Mesothelial cell of epicardium (in vitro differentiated cells): ENCODE measurements at places on chromosomes 2 and 18.

GRCh38 chr2:6864231-6864754, 1.4 kb downstream of the CMPK2 start:
- H3K27me3 ChIP-seq = peaks cover 6% of the 10 kb centered on the region
- H3K27ac ChIP-seq = no peak overlapping the region
- peaks cover 6% of the 10 kb centered on the region for H3K4me1 ChIP-seq
- H3K36me3 ChIP-seq = peaks cover 32% of the 10 kb centered on the region
- peak overlapping the region; percentile 62 for H3K4me3 ChIP-seq
- no peak for DNase-seq

- H3K4me3 ChIP-seq = no peak overlapping the region
- peaks cover 4% of the 10 kb centered on the region for H3K27me3 ChIP-seq
- H3K27ac ChIP-seq = no peak overlapping the region
- DNase-seq = no peak
- H3K4me1 ChIP-seq = no peaks in the 10 kb centered on the region
Observed at GRCh38 chr2:195871326-195871725, 197.3 kb downstream of the DNAH7 start.

DNA sequence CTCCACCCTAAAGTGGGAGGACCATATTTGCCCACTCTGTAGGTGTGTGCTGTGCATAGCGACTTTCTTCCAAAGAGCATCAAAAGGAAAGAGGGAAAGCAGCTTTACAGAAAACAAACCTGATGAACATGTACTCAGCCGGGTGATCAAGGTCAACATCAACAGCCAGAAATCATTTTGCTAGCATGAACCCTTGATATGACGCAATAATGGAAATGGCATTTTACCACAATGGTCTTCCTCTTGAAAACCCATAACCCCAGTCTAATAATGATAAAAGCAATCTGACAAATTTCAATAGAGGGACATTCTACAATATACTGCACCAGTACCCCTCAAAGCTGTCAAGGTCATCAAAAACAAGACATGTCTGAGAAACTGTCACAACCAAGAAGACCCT, 350.2 kb downstream of the FBXO15 start:
- H3K36me3 ChIP-seq = no peaks in the 10 kb centered on the region
- no peak for DNase-seq
- H3K4me3 ChIP-seq = no peak overlapping the region
- H3K4me1 ChIP-seq = peaks cover 12% of the 10 kb centered on the region
- no peak overlapping the region for H3K27ac ChIP-seq

DNA sequence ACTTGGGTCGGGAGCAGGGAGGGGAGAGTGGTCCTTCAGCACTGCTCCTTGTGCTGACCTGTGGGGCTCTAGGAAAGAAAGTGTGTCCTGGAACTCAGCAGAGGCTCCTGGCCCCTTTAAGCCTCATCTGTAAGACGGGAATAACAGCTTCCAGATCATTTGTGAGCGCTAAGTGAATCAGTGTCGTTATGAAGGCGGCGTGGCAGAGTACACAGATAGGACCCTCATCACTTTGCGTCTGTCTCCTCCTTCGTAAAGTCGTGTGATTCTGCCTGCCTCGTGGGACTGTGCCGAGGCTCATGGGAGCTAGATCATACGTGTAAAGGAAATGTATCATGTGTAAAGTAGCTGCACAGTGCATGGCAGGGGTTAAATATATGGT, 18.6 kb downstream of the COLEC11 start:
- no peak overlapping the region for H3K27ac ChIP-seq
- no peak overlapping the region for H3K4me3 ChIP-seq
- H3K27me3 ChIP-seq = no peaks in the 10 kb centered on the region
- H3K4me1 ChIP-seq = no peaks in the 10 kb centered on the region
- no peak for DNase-seq

GRCh38 chr18:74982946-74983635, 225.8 kb downstream of the PTGR3 start:
- no peak for DNase-seq
- H3K4me1 ChIP-seq = no peaks in the 10 kb centered on the region
- no peaks in the 10 kb centered on the region for H3K27me3 ChIP-seq
- no peak overlapping the region for H3K27ac ChIP-seq
- no peaks in the 10 kb centered on the region for H3K36me3 ChIP-seq

GRCh38 chr2:235564066-235564465, 70.2 kb downstream of the AGAP1 start:
- peaks cover 8% of the 10 kb centered on the region for H3K36me3 ChIP-seq
- no peak for DNase-seq
- no peak overlapping the region for H3K4me3 ChIP-seq
- peaks cover 37% of the 10 kb centered on the region for H3K4me1 ChIP-seq

DNA sequence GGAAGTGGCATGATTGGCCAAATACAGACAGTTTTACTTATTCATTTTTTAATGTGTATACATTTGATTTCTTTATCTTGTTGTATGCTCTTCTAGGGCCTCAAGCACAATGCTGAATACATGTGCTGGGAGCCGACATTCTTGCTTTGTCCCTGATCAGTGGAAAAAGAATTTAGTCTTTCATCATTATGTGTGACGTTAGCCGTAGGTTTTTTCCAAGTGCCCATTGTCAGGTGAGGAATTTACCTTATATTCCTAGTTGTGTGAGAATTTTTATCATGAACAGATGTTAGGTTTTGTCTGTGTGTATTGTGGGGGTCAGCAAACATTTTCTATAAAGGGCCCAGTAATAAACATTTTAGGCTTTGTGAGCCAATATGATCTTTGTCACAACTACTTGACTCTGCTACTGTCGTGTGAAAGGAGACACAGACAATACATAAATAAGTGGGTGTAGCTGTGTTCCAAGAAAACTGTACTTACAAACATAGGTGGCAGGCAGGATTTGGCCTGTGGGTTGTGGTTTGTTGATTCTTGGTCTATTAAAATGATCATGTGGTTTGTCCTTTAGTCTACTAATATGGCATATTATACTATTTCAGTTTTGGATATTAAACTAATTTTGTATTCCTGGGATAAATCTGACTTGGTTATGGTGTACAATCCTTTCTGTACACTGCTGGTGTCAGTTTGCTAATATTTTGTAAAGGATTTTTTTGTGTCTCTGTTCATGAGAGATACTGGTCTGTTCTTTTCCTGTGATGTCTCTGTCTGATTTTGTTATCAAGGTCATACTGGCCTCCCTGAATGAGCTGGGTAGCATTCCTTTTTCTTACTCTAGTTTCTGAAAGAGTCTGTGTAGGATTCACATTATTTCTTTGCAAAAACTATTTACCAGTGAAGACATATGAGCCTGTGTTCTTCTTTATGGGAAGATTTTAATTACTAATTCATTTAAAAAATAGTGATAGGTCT, 132.2 kb upstream of the SMAD7 start:
- H3K4me3 ChIP-seq = no peak overlapping the region
- H3K27me3 ChIP-seq = no peaks in the 10 kb centered on the region
- H3K4me1 ChIP-seq = peaks cover 4% of the 10 kb centered on the region
- no peak for DNase-seq

- peaks cover 88% of the 10 kb centered on the region for H3K4me1 ChIP-seq
- H3K4me3 ChIP-seq = no peak overlapping the region
- no peak for DNase-seq
- H3K27ac ChIP-seq = peak overlapping the region; percentile 10
Observed at GRCh38 chr2:128310761-128311160, 7.9 kb downstream of the HS6ST1 start.

GRCh38 chr2:71001981-71002570, 7.4 kb upstream of the TEX261 start:
- DNase-seq = no peak
- no peaks in the 10 kb centered on the region for H3K36me3 ChIP-seq
- peaks cover 25% of the 10 kb centered on the region for H3K27me3 ChIP-seq
- H3K4me3 ChIP-seq = no peak overlapping the region
- peaks cover 3% of the 10 kb centered on the region for H3K4me1 ChIP-seq

GRCh38 chr2:231988179-231988866, 26.8 kb downstream of the DIS3L2 start:
- no peak for DNase-seq
- H3K27me3 ChIP-seq = no peaks in the 10 kb centered on the region
- H3K36me3 ChIP-seq = peaks cover 9% of the 10 kb centered on the region
- no peak overlapping the region for H3K4me3 ChIP-seq
- H3K4me1 ChIP-seq = peaks cover 9% of the 10 kb centered on the region

GRCh38 chr2:238165288-238165921, 6.6 kb downstream of the ERFE start:
- no peaks in the 10 kb centered on the region for H3K4me1 ChIP-seq
- DNase-seq = no peak
- H3K36me3 ChIP-seq = peaks cover 3% of the 10 kb centered on the region
- H3K27me3 ChIP-seq = peaks cover 50% of the 10 kb centered on the region
- H3K4me3 ChIP-seq = peak overlapping the region; percentile 43

GRCh38 chr2:201854221-201854801, 48.0 kb downstream of the CDK15 start:
- no peak for DNase-seq
- H3K36me3 ChIP-seq = peaks cover 1% of the 10 kb centered on the region
- H3K27ac ChIP-seq = no peak overlapping the region
- H3K27me3 ChIP-seq = no peaks in the 10 kb centered on the region
- no peak overlapping the region for H3K4me3 ChIP-seq

- peak overlapping the region; percentile 79 for H3K4me3 ChIP-seq
- peak overlapping the region; percentile 96 for H3K27ac ChIP-seq
- no peak for DNase-seq
- H3K27me3 ChIP-seq = peaks cover 38% of the 10 kb centered on the region
- peaks cover 26% of the 10 kb centered on the region for H3K4me1 ChIP-seq
Observed at GRCh38 chr18:34492652-34493051, 217.4 kb upstream of the DTNA start.

DNA sequence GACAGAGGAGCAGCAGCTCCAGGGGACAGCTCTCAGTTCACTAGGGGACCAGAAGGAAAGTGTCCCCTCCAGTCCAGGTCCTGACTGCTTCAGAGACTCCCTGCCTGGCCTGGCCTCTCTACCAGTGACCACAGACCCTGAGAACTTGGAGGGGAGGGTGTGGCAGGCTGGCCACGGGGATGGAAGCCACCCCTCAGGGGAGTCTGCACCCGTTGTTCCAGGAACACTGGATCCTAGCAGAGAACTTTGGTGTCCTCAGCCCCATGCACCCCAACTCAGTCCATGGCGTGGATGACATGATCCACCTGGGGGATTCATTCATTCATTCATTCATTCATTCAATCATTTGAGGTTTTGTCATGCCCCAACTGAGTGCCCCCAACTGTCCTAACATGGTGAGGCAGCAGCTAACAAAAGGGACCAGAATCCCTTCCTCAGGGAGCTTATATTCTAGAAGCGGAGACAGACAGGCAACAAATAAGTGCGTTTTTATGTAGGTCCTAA, 31.9 kb downstream of the MYO7B start:
- no peak for DNase-seq
- H3K4me1 ChIP-seq = no peaks in the 10 kb centered on the region
- peaks cover 8% of the 10 kb centered on the region for H3K27me3 ChIP-seq
- H3K27ac ChIP-seq = no peak overlapping the region
- no peak overlapping the region for H3K4me3 ChIP-seq

DNA sequence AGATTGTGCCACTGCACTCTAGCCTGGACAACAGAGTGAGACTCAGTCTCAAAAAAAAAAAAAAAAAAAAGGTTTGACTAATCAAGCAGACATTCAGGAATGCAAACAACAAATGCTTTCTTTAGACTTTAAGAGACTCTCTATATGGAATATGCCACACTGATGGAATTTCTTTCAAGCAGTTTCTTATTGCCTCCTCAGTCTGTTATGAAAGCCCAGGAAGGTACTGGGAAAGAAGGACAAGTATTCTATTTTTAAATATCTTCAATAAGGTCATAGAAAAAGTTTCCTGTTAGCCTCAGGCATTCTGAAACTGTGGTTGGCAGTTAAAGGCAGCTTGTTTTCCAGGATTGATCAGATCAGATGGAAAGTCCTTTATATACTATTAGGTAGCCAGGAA, 241.6 kb downstream of the PIK3C3 start:
- H3K27me3 ChIP-seq = no peaks in the 10 kb centered on the region
- H3K4me3 ChIP-seq = no peak overlapping the region
- H3K27ac ChIP-seq = no peak overlapping the region
- peaks cover 26% of the 10 kb centered on the region for H3K4me1 ChIP-seq
- no peak for DNase-seq

- no peaks in the 10 kb centered on the region for H3K4me1 ChIP-seq
- no peaks in the 10 kb centered on the region for H3K36me3 ChIP-seq
- no peak overlapping the region for H3K27ac ChIP-seq
- H3K27me3 ChIP-seq = peaks cover 4% of the 10 kb centered on the region
- H3K4me3 ChIP-seq = no peak overlapping the region
- DNase-seq = no peak
Observed at GRCh38 chr2:100972452-100972851, 29.6 kb upstream of the RPL31 start.

- H3K4me1 ChIP-seq = peaks cover 15% of the 10 kb centered on the region
- H3K27me3 ChIP-seq = no peaks in the 10 kb centered on the region
- no peaks in the 10 kb centered on the region for H3K36me3 ChIP-seq
- DNase-seq = no peak
- no peak overlapping the region for H3K4me3 ChIP-seq
Observed at GRCh38 chr2:235064976-235065375, 113.2 kb downstream of the SH3BP4 start.

DNA sequence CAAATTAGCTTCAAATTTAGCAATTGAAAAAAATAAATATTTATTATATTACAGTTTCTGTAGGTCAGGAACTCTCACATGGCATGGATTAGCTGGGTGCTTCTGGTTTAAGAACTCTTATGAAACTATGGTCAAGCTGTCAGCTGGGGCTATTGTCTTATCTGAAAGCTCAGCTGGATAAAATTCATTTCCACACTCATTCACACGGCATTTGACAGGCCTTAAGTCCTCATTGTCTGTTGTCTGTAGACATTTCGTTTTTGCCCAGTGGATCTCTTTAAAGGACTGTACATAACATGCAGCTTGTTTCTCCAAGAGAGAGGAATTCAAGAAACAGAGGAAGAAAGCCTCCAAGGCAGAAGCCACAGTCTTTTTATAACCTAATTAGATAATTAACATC, 1556.8 kb upstream of the SLC39A10 start:
- DNase-seq = no peak
- H3K27ac ChIP-seq = no peak overlapping the region
- no peak overlapping the region for H3K4me3 ChIP-seq
- peaks cover 3% of the 10 kb centered on the region for H3K4me1 ChIP-seq
- H3K36me3 ChIP-seq = no peaks in the 10 kb centered on the region

- no peak overlapping the region for H3K4me3 ChIP-seq
- H3K27ac ChIP-seq = no peak overlapping the region
Observed at GRCh38 chr2:229419158-229419557, 148.1 kb upstream of the PID1 start.

- H3K4me1 ChIP-seq = peaks cover 7% of the 10 kb centered on the region
- no peaks in the 10 kb centered on the region for H3K27me3 ChIP-seq
- H3K27ac ChIP-seq = peak overlapping the region; percentile 68
- H3K4me3 ChIP-seq = no peak overlapping the region
- DNase-seq = no peak
Observed at GRCh38 chr2:58158481-58158880, 82.6 kb downstream of the FANCL start.
